Stimulated activated CD8-positive, alpha-beta memory T cell treated with anti-CD3 and anti-CD28 coated beads, Interleukin-7, amount 100 ng/mL, for 24 hours (primary cell): ENCODE measurements at places on chromosomes 5 and 9.

GRCh38 chr5:139725073-139725830, 70.4 kb upstream of the PSD2 start:
- DNase-seq = no peak

GRCh38 chr5:121897341-121897740, 45.7 kb downstream of the FTMT start:
- no peak for DNase-seq

DNA sequence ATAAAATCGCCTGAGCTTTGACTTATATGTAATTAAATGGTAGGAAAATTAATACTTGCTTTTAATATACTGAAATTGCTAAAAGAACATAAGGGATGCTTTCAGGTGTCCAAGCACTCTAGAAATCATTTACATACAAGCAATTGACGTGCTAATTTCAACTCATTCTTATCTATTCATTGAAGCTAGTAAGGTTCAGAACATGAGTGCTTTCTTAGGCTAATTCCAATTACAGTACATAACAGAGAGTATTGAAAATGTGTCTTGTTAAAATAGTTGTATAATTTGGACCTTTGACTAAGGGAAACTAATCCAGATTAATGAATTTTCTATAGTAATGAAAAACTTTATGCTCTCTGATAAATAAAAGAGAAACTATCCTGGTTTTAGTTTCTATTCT, 1016.4 kb upstream of the TYRP1 start:
- DNase-seq = no peak

- DNase-seq = no peak
Observed at GRCh38 chr5:10229306-10230048, 20.2 kb downstream of the ATPSCKMT start.

DNA sequence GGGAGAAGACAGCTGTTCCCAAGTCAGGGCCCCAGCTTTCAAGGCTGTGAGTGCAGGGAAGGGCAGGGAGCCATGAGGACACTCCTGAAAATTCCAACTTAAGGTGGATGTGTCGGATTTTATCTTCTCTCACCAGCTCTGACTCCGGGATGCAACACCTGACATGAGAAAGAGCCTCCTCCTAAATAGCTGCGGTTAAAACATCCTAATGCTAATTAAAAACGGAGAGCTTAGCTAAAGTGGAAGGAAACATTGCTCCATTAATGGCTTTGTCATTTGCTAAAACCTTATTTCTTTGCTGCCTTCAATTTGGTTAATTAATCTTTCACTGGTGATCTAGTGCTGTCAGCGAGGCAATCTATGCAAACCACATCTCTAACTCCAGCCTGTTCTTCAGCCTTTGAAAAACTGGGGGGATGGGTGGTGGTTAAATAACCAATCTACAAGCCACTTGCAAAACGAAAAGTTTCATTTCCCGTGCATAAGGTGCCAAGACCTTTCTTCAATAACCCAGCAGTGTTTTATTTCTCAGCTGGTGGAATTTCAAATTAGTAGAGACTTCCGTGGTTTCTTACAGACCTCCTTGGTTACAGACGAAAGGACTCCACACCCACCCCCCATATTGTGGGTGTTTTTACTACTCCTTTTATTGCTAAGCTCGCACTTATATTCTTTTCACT, 379.6 kb downstream of the MLLT3 start:
- no peak for DNase-seq

- no peak for DNase-seq
Observed at GRCh38 chr5:175319199-175319598, 124.8 kb downstream of the DRD1 start.

DNA sequence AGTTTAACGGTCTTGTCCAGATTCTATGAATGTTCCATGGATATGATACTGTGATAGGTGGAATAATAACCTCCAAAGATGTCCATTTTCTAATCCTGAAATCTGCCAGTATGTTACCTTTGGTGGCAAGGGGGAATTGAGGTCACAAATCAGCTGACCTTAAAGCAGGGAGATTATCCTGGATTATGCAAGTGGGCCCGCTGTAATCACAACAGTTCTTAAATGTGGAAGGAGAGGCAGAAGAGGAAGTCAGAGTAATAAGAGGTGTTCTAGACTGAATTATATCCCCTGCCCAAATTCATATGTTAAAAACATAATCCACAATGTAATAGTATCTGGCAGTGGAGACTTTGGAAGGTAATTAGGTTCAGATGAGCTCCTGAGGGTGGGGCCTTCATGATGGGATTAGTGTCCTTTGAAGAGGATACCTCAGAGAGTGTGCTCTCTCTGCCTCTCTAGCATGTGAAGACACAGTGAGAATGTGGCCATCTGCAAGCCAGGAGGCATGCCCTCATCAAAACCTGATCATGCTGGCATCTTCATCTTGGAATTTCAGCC, 47.6 kb upstream of the ZFAND5 start:
- no peak for DNase-seq

DNA sequence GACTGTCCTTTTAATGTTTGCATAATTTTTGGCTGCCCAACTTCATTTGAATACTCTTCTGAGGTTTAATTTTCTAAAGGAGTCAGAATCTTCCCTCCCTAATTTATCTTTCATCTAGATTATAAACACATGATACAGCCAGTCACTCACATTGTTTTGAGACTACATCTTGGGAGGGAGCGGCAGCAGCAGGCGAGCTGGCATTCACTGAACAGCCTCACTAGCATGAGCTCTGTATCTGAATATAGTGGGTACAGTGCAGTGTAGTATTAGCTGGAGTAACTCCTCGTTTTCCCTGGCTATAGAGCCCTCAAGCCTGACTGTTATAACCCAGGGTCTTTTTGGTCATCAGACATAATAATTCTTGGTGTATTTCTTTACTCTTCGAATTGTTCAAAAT, 969.2 kb upstream of the COX7C start:
- no peak for DNase-seq

- no peak for DNase-seq
Observed at GRCh38 chr9:109816490-109816889, 36.5 kb downstream of the PALM2AKAP2 start.

DNA sequence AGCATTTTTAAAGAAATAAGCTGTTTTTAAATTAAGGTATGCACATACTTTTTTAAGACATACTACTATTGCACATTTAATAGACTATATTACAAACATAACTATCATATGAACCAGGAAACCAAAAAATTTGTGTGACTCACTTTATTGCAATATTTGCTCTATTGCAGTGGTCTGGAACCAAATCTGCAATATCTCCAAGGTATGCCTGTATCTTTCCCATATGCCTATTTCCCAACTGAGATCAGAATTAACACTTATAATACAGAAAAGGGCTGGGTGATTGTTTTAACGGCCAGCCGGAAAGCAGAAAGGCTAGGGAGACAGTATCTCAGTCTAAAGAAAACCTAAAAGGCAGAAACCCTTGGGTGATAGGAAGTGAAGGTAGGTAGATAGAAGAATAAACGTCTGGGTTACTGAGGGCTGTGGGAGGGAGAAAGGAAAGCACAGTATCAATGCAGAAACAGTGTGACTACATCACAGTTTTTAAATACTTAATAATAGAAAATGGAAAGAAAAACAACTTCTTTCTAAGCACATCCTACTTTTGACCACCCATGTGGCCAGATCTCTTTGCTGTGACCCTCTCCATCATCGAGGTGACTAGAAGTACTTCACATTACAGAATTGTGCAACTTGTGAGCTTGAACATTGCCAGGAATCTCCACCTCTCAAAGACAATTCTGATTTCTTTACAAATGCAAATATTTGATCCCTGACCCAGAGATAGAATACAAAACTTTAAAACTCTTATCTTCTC, 126.4 kb downstream of the LPAR1 start:
- DNase-seq = no peak

DNA sequence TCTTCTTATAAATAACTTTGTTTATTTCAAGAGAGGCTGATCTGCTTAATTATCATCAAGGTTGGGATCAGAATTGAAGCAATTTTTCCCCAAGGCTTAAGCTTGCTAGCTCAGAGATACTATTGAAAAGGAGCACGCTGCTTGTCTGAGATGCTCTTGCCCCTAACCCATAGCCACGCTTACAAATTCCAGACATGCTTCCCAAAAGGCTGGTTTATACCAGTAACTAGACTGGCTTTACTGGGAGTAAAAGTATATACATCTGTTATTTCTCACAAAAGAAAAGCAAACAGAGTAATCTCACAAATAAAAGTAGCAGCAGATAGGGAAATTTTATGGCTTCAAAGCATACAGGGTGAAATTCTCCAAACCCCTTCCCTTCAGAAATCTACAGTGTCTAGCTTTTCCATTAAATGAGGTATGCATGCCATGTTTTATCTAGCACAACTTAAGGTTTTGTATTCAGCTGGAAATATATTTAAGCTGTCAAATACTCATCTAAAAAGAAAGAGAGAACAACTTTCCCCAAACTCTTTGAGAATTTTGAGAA, 163.2 kb upstream of the TRPC7 start:
- DNase-seq = no peak
